ENCODE measurements at places on chromosomes 4 and X.

GRCh38 chrX:150163956-150164726 lies 199.0 kb upstream of the MAMLD1 start:
- DNase-seq = no peak

DNA sequence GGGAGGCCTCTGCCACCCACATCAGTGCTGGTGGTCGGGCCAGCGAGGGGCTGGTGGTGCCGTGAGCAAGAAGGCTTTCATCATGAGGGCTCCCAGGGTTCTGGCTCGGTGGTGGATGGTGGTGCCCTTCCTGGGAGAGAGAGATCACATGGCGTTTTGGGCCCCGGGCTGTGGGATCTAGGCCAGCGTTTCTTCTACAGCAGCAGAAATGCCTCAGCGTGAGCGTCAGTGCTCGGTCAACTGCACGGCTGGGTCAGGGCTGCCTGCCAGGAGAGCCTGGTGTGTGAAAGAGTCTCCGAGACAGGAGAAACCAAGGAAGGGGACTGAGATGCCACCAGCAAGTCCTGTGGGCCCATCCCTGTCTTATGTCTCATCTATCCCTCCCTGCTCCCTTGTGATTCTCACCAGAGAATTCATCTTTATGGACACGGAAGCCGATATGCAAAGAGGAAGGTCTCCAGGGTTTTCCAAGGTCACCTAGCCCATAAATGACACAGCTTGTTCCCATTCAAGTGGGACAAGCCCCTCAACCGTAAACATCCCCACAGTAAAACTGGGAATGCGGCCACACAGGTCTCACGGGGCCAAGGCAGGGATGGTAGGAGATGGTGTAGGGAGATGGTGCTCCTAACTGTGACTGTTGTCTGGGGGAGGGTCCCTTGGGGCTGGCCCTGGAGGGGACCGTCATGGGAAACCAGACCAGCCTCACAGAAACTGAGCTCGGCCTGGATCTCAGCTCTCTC lies 99.2 kb downstream of the SORCS2 start:
- no peak for DNase-seq

GRCh38 chrX:155857561-155857960 lies 23.6 kb upstream of the VAMP7 start:
- DNase-seq = no peak

- no peak for DNase-seq
Observed at GRCh38 chr4:47386561-47387235, 76.8 kb downstream of the COMMD8 start.

GRCh38 chr4:23547096-23547495 lies 342.8 kb downstream of the PPARGC1A start:
- no peak for DNase-seq

DNA sequence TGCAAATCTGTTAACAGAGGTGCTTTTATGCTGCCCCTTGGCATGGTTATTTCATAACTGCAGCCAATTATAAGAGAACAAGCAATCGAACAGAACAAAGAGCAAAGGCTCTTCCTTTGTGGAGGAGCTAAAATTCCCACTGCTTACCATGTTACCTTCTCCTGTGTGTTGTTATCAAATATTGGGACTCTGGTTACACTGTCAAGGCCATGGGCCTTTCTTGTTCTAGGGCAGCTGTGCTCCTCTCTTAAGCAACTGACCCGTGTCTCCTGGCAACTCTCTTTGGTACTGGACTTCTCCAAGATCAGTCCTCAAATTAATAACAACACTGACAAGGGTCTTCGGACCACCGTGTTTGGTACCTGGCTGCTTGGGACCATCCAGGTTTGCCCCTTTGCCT lies 12.1 kb upstream of the OPN1LW start:
- no peak for DNase-seq

DNA sequence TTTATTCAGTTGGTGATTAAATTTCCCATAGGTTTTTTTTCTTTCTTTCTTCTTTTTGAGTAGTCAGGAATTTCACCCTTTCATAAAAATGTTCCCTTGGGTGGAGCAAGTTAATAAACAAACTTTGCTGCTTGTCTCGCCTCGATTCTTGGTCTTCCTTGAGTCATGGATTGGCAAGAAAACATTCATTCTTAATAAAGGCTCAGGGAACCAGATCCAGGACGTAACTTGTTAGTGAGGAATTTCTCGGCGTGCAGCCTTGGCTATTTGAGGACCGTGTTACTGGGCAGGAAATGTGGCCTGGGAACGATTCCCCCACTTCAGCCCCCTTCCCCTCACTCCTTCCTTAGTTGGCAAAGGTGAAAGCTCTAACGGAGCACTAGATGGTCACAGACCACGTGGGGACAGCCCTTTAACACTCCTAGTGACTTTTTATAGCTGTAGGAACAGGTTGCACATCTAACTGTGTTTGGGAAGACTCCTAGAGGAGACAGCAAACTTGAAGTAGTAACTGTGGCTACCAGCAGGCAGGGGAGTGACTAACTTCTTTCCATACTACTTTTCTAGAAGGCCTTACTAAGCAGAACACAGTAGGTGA lies 106.8 kb downstream of the UCHL1 start:
- DNase-seq = no peak

GRCh38 chrX:18933617-18934016 lies 50.3 kb downstream of the PHKA2 start:
- DNase-seq = no peak

- no peak for DNase-seq
Observed at GRCh38 chr4:100289946-100290345, 99.7 kb upstream of the DDIT4L start.

DNA sequence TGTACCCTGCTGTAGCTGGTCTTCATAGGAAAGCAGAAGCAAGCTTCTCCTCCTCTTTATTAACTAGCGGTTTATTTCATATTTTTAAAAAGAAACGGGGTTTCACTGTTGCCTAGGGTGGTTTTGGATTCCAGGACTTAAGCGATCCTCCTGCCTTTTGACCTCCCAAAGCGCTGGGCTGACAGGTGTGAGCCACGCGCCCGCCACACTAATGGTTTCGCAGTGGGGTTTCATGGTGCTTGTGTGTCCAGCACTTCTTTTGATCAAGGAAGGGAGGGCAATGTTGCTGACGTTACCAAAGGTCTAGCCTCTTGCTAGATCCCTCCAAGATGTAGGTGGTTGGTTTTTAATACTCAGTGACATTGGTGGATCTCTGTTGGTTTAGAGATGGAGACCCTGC lies 1.4 kb downstream of the MAEA start:
- no peak for DNase-seq

- DNase-seq = no peak
Observed at GRCh38 chr4:86443495-86443894, 83.6 kb upstream of the MAPK10 start.

All from activated CD4-positive, alpha-beta T cell treated with anti-CD3 and anti-CD28 coated beads, Interleukin-10, Interleukin-2, amounts not matched to agents 100 ng/mL and 50 ng/mL, durations not matched to agents 16 hours and 8 hours (primary cell).